T-cell (primary cell): ENCODE measurements at places on chromosomes 6 and 20.

DNA sequence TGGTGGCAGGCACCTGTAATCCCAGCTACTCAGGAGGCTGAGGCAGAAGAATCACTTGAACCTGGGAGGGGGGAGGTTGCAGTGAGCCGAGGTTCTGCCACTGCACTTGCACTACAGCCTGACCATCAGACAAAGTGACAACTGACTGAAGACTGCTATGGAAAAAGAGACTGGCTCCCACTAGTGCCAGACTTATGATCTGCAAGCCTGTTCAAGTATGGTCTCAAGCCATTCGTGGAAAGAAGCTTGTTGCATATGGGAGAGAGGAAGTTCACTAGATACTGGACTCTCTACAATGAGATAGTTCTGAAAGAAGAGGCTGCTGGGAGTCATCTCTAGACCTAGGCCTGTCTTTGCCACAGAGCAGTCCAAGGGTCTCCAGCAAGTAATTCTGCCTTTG, 26.7 kb downstream of the MDN1 start:
- no peak for DNase-seq

- DNase-seq = no peak
Measured at GRCh38 chr6:130932438-130932837, 105.2 kb downstream of the SMLR1 start.

- no peak for DNase-seq
Measured at GRCh38 chr6:95690328-95690727, 113.0 kb downstream of the MANEA start.

DNA sequence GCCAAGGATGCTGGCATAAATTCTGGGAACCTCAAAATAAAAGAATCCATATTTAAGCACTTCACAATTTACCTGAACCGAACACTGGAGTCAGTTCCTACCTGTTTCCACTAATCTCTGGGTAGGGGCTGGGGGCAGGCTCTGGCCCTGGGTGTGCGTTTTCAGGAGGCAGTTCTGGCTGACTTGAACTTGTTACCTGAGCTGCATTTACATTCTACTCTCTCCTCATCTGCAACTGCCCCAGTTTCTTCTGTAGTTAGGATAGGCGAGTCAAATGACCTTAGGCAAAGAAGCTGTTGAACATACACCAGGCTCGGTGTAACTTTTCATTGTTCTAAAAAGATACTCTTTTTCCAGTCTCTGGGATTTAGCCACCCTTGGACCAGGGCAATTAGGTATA, 13.2 kb downstream of the CARMIL1 start:
- DNase-seq = no peak
